ENCODE measurements at places on chromosomes 11 and 22. TPM values are rescaled to one million over a fixed set of nuclear protein-coding genes. Genes with fewer than 3 reads are reported as not detected.

- DNase-seq: no peak
These were observed 32.0 kb upstream of the LRRC32 start for GRCh38 chr11:76702336-76703128.

GRCh38 chr22:26476705-26477340, 6.8 kb downstream of the HPS4 start:
- DNase-seq: no peak

GRCh38 chr11:94638902-94639373, 71.8 kb downstream of the PIWIL4 start:
- no peak for DNase-seq

GRCh38 chr11:77146261-77147035, 18.4 kb downstream of the MYO7A start:
- DNase-seq: no peak

DNA sequence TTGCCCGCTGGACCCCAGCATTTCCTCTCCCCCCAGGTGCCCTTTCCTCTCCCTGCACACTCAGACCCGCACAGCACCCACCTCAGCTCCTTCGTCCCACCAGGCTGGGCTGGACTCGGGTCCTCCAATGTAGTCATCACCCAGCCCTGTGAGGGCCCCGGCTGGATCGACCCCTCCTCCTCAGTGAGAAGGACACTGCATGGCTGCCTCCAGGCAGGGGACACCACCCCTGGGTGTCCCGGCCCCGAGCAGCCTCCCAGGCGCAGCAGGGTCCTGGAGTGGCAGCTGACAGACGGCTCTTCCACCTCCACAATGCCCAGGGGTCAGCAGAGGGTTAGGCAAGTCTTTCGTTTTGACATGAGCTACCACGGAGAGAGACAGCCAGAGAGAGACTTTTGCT, 11.1 kb upstream of the ELF5 start:
- no peak for DNase-seq

GRCh38 chr22:24178502-24179440, 2.5 kb upstream of the SUSD2 start:
- DNase-seq: no peak

DNA sequence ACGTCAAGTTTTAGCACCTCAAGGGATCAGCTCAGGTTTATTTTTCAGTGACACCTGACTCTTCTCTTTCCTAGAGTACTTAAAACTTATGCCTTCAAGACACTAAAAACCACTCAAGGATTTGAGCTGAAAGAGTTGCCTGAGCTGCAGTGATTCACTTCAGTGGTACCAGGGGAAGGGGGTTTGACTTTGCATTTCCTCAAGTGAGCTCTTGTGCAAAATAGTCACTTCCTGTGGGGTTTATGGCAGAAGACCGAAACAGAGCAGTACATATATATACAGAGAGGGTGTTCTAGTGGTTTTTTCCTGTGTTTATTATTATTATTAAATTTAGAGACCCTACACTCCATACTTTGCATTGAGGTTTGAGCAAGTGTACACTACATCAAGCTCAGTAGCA, 60.7 kb downstream of the DBX1 start:
- DNase-seq: no peak

GRCh38 chr11:60469723-60470122, 14.1 kb downstream of the MS4A1 start:
- no peak for DNase-seq

GRCh38 chr11:3037040-3037944, 19.9 kb downstream of the CARS1 start:
- DNase-seq: peak; percentile 89

- no peak for DNase-seq
These were observed 721.4 kb downstream of the BRD1 start for GRCh38 chr22:49106096-49106841.

DNA sequence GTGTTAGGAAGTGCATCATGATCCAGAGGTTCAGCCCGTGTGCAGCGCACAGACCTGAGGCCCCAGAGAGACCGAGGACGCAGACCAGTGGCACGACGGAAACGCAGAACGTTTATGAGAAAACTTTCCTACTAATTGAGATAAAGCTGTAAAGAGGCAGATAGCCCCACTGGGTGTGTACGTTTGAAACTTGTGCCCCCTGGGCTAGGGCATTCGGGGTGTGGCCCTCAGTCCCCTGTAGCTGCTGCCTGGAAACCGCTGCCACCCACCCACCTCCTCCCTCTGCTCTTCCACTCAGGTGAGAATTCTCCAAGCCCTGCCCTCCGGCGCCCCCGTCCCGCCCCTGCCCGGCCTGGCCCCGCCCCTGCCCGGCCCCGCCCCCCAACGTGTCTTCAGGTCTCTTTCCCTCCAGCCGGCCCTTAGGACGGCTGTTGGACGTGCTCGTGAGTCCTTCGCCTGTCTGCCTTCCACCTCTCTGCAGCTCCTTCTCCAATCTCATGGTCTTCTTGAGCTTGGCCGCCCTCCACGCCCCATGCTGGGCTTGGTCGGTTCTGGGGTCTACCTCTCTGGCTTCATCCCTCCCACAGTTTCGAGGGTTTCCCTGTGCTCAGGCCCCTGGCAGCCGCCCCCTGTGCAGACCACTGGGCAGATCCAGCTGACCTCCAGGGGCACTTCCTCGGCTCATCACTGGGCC, 12.1 kb downstream of the MAPK8IP2 start:
- DNase-seq: no peak

- peak; percentile 84 for DNase-seq
These were observed 25.4 kb upstream of the SMTN start for GRCh38 chr22:31055635-31056159.

- no peak for DNase-seq
These were observed 76.9 kb downstream of the DKK3 start for GRCh38 chr11:11931461-11932055.

NCAM1 gene
- 1.9 TPM for total RNA-seq

OR2AG1 gene
- total RNA-seq: not detected

ABCC8 gene
- not detected for total RNA-seq

SIRT3 gene
- 23.2 TPM for total RNA-seq

NPTXR gene
- total RNA-seq: 4.8 TPM

Measured in osteocyte (in vitro differentiated cells).